ENCODE measurements at places on chromosomes 2 and 18.

- DNase-seq, result peak; percentile 41
These were observed 34.8 kb downstream of the LBH start for GRCh38 chr2:30266051-30266621.

DNA sequence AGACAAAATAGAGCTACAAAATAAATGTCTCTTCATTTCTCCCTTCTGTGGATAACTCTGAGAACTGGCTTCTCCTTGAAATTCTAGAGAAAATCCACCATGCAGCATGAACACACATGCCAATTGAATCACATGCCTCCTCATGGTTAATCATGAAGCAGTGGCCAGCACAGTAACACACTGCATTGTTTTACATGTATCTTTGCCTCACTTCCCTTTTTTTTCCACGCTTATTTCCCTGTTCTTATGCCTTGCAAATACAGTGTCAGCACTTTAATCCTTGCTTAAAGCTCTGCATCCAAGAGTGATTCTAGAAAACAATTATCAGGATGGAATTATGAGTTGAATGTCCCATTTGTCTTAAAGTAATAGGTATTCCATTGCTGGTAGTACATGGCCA, 50.3 kb upstream of the ZBTB7C start:
- DNase-seq, result no peak

DNA sequence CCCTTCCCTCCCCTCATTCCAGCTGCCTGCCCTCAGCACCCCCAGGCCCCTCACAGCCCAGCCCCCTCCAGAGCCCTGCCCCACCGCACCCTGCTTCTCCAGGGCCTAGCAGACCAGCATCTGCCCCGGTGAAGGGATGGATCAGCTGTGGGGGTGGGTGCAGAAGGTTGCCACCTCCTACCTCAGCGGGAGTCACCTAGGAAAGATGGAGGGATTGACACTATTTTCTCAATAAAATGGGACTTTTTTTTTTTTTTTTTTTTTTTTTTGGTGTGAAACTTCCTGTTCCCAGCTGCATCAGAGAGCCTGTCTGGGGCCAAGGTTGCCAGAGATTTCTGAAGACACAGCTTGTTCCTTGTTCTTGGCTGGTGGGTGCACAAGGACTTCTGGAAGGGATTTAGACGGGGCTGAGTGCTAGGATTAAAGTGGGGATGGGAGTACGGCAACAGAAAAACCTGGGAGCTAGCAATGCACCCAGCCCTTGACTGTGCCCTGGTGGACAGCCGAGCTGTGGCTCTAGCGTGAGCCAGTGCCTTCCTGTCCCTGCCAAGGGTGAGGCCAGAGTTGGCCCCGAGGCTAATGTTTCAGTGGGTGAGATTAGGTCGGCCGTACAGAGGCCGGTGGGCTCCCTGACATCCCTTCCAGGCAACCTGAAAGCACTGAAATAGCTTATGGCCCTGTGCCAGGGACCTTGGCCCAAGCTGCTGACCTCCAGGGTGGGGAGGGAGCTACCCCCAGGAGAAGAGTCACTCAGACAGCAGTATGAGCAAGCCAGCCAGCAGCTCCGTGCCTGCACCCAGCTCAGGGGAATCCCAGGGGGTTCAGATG, 4.6 kb downstream of the B3GNT7 start:
- DNase-seq, result no peak

GRCh38 chr2:65876114-65876513, 443.7 kb upstream of the SPRED2 start:
- DNase-seq, result no peak

GRCh38 chr18:27735117-27735516, 441.8 kb downstream of the CDH2 start:
- DNase-seq, result no peak

DNA sequence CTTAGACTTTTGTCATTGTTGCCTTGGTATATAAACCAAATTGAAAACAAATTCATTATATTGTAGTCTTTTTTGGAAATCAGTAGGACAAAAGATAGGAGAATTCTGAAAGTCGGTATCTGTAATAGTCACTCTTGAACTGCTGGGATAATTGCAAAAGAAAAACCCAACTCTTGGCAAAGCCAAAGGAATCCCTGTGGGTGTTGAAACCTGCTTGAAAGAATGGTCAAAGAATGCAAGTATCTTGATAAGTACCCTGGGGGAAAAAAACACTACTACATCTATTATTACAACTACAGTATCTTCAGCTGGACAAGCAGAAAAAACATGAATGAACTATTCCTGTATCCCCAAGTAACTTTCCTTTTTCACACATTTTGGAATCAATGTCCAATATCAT, 7.3 kb upstream of the FAM237A start:
- DNase-seq, result no peak

DNA sequence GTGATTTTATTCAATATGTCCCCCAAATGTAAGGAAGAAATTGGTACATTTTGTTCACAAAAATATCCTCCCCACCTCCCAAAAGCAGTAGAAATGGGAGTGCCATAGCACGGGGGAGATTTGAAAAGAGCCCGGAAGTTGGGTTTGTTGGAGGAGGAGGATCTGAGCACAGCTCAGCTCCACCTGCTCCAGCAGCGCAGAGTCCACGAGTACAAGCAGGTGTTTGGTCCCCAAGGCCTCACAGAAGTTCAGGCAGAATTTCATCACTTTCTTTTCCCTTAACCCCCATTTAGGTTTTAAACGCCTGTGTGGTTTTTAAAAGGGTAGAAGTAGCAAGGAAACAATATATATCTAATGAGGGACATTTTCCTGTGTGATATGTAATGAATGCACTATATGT, 56.0 kb downstream of the TRAPPC12 start:
- DNase-seq, result no peak

- no peak for DNase-seq
These were observed 113.0 kb downstream of the CRIM1 start for GRCh38 chr2:36468463-36469105.

GRCh38 chr18:26648509-26649192, 100.3 kb upstream of the KCTD1 start:
- DNase-seq, result no peak

- no peak for DNase-seq
These were observed 84.3 kb downstream of the RAPGEF4 start for GRCh38 chr2:172819943-172820342.

- no peak for DNase-seq
These were observed 89.1 kb downstream of the ZEB2 start for GRCh38 chr2:144430722-144431391.

DNA sequence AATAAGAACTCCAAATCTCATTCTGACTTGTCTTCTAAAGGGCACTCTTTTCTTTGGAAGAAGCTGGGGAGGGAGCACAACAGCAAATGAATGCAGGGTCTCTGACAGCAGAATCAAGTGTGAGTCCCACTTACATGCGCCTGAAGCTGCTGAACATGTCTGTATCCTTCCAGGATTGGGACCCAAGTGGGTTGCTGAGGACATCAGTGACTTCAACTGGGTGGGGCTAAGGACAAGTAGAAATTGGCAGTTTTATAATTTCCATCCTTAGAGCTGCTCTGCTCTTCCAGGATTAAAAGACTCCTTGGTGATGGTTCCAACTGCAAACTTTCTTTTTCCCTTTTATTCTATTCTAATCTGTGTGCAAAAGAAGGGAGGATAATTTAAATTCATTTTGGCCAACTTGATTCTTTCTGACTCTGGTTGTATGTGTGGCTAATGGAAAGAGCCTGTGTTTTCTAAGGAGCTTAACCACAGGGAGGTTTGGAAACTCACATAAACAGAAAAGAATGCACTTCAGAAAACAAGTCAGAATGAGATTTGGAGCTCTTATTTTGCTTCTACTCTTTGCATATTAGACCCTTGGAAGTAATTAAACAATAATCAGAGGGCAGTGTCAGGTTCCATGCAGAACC, 20.6 kb downstream of the ANTXR1 start:
- no peak for DNase-seq

GRCh38 chr2:163970058-163970813, 234.4 kb upstream of the FIGN start:
- no peak for DNase-seq

DNA sequence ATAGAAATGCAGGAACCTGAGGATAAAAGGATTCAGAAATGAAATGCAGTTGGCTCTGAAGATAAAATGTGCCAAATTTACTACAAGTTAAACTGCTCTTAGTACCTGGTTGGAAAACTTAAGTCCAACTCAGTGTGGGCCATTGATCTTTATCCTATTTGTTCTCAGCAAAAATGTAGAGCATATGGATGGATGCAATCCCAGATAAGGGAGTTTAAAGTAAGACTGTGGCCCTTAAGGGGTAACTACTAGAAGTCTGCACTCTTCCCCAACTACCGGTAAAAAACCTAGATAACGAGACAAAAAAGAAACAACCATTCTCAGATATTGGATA, 63.9 kb downstream of the MDH1 start:
- DNase-seq, result no peak

- DNase-seq, result no peak
These were observed 80.2 kb upstream of the PHLPP1 start for GRCh38 chr18:62634979-62635630.

- no peak for DNase-seq
These were observed 54.9 kb upstream of the OTOS start for GRCh38 chr2:240195316-240195861.
